Testis (tissue), 5 donors: ENCODE measurements at places on chromosomes 2 and 18.

- H3K4me1 ChIP-seq = no peaks in the 10 kb centered on the region
- H3K27me3 ChIP-seq = no peaks in the 10 kb centered on the region
- H3K36me3 ChIP-seq = no peaks in the 10 kb centered on the region
Measured at GRCh38 chr18:44592639-44593038, 88.0 kb upstream of the SETBP1 start.

- peaks cover 20% of the 10 kb centered on the region for H3K4me1 ChIP-seq
- H3K36me3 ChIP-seq = no peaks in the 10 kb centered on the region
- H3K27me3 ChIP-seq = no peaks in the 10 kb centered on the region
- DNase-seq = no peak
- H3K4me3 ChIP-seq = no peak overlapping the region
- no peak overlapping the region for H3K27ac ChIP-seq
Measured at GRCh38 chr2:238420442-238420841, 6.3 kb upstream of the ASB1 start.

DNA sequence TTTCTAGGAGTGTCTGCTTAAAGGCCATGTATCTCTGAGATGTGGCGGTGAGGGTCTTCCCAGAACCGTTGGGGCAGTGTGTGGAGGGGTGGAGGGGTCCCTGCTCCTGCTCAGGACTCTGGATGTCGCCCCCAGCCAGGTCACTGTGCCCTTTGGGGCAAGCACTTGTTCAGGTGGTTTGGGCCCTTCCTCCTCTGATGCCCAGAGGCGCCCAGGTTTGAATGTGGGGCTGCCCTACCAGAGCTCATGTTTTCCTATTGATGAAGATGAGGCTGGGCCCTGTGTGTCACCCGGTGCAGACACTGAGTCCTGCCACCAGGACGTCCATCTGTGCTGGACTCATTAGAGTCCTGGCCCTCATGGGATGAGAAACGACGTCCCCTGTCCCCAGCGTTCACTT lies 14.3 kb upstream of the PER2 start:
- no peaks in the 10 kb centered on the region for H3K36me3 ChIP-seq
- no peak for DNase-seq
- H3K27me3 ChIP-seq = no peaks in the 10 kb centered on the region
- H3K4me3 ChIP-seq = no peak overlapping the region
- peaks cover 17% of the 10 kb centered on the region for H3K4me1 ChIP-seq
- no peak overlapping the region for H3K27ac ChIP-seq

GRCh38 chr2:101253013-101253702 lies 472 bp downstream of the CNOT11 start:
- H3K4me1 ChIP-seq = peaks cover 9% of the 10 kb centered on the region
- no peaks in the 10 kb centered on the region for H3K36me3 ChIP-seq
- peak; percentile 54 for DNase-seq
- H3K4me3 ChIP-seq = peak overlapping the region; percentile 96
- peak overlapping the region; percentile 90 for H3K27ac ChIP-seq

DNA sequence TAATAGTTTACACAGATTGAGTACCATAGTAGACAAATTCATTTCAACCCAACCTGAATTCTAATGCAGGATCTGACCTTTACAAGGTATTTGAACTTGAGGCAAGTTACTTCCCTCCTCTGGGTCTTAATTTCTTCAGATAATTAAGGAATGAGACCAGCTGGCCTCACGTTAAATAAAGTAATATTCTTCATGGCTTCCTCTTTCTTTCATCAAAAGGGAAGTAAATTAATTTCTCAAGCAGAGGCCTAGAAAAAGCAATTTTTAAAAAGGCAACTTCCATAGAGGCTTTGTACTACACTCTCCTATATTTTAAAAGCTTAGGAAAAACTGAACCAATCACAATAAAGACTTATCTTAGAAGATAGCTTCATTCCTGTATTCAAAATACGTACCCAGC lies 109.2 kb downstream of the EXOC6B start:
- no peaks in the 10 kb centered on the region for H3K27me3 ChIP-seq
- H3K4me1 ChIP-seq = no peaks in the 10 kb centered on the region
- no peak for DNase-seq
- no peak overlapping the region for H3K4me3 ChIP-seq

DNA sequence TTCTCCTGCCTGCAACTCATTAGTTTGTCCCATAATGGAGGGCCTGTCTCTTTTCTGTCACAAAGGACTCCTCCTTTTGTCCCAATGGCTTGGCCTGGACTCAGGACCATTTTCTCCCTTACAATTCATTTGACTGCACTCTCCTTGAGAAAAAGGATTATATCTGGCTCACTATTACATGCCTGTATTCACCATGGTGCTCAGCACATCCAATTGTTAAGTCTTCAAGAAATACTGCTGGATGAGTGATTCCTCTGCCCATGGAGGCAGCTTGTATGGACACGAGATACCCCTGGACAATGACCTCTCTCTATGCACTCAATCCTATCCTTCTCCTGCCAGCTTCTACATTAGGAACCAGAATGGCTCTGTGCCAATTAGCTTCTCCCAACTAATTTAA lies 47.0 kb downstream of the CHST9 start:
- no peaks in the 10 kb centered on the region for H3K4me1 ChIP-seq
- no peaks in the 10 kb centered on the region for H3K27me3 ChIP-seq
- no peak overlapping the region for H3K27ac ChIP-seq
- no peak for DNase-seq

DNA sequence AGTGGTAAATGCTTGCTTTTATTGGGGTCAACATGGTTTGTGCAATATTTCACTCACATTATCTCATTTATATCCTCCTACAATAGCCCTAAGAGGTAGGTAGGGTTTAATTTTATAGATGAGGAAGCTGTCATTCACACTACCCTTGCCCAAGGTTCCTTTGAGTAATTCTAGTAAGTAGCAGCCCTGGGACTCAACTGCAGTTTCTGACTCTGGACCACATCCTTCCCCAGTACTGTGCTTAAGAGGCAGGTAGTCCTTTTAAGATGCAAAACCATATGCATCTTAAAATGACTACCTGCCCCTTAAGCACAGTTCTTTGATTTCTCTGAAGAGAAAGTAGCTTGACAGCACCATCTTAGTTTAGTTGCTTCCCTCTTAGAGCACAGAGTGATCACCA lies 15.7 kb upstream of the NT5C1B start:
- H3K36me3 ChIP-seq = no peaks in the 10 kb centered on the region
- H3K4me3 ChIP-seq = no peak overlapping the region
- DNase-seq = no peak
- H3K4me1 ChIP-seq = no peaks in the 10 kb centered on the region
- no peaks in the 10 kb centered on the region for H3K27me3 ChIP-seq

GRCh38 chr18:62717169-62717924 lies 2.0 kb downstream of the PHLPP1 start:
- no peaks in the 10 kb centered on the region for H3K27me3 ChIP-seq
- H3K27ac ChIP-seq = peak overlapping the region; percentile 99
- H3K4me3 ChIP-seq = peak overlapping the region; percentile 67
- H3K4me1 ChIP-seq = no peaks in the 10 kb centered on the region
- H3K36me3 ChIP-seq = no peaks in the 10 kb centered on the region

GRCh38 chr2:8542381-8543059 lies 139.3 kb upstream of the ID2 start:
- no peak for DNase-seq
- H3K27me3 ChIP-seq = no peaks in the 10 kb centered on the region

DNA sequence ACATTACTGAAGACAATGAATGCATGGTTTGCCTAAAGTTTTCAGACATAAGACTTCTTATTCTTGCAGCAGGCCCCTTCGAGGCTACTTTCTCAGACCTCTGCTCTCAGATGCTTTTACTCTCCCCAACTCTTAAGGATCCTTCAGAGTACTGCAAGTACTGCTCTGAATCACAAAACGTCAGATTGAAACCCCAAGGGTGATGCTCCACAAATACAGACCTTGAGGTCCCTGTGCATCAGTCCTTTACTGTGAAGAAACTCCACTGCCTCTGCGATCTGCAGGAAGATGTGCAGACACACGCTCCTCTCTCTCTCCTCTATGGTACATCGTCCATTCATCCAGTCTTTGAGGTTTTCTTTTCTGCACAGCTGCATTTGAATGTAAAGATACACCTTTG lies 52.8 kb downstream of the EIF2AK3 start:
- no peaks in the 10 kb centered on the region for H3K27me3 ChIP-seq
- no peak overlapping the region for H3K4me3 ChIP-seq
- H3K27ac ChIP-seq = no peak overlapping the region
- no peaks in the 10 kb centered on the region for H3K36me3 ChIP-seq

- no peak overlapping the region for H3K4me3 ChIP-seq
- H3K4me1 ChIP-seq = no peaks in the 10 kb centered on the region
- no peaks in the 10 kb centered on the region for H3K36me3 ChIP-seq
- H3K27me3 ChIP-seq = no peaks in the 10 kb centered on the region
- DNase-seq = no peak
Measured at GRCh38 chr2:106124905-106125549, 69.1 kb downstream of the UXS1 start.

DNA sequence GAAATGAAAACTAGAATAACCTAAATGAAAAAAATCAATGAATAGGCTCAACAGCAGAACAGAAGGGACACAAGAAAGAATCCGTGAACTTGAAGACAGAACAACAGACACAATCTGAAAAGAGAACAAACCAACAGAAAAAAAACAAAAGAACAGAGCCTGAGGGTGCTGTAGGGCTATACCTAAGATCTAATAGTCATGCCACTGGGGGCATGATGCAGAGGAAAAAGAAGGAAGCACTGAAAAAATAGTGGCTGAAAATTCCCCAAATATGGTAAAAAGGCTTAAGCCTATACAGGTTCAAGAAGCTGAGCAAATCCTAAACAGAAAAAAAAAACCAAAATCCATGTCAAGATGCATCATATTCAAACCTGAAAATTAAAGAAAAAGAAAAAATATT lies 50.3 kb downstream of the KANSL3 start:
- no peaks in the 10 kb centered on the region for H3K27me3 ChIP-seq
- H3K27ac ChIP-seq = no peak overlapping the region
- no peaks in the 10 kb centered on the region for H3K36me3 ChIP-seq
- H3K4me3 ChIP-seq = no peak overlapping the region

DNA sequence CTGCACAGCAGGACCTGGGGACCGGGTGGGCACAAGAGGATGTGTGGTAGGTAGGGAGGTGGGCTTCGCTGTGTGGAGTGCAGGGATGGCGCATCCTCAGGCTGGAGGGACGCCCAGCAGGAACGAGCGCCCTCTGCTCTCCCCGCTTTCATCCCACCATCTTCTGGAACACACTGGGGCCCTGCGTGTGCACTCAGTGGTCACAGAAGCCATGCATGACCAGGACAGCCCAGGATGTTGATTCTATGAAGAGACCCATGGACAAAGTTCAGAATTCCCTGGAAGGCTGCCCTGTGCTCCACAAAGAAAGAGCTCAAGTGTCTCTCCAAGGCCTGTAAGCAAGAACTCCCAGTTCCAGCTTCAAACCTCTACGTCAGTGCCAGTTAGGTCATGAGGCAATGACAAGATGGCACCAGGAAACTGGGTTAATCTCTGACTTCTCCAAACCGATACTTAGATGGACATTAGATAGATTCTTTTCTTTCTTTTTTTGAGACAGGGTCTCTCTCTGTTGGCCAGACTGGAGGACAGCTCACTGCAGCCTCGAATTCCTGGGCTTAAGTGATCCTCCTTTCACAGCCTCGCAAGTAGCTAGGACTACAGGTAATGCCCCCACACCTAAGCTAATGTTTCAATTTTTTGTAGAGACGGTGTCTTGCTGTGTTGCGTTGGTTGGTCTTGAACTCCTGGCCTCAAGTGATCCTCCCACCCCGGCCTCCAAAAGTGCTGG lies 3.4 kb downstream of the SLC66A2 start:
- peaks cover 48% of the 10 kb centered on the region for H3K4me1 ChIP-seq
- H3K27me3 ChIP-seq = no peaks in the 10 kb centered on the region
- H3K27ac ChIP-seq = no peak overlapping the region
- peak; percentile 10 for DNase-seq
- no peak overlapping the region for H3K4me3 ChIP-seq
- no peaks in the 10 kb centered on the region for H3K36me3 ChIP-seq

GRCh38 chr2:196502386-196502785 lies 137.1 kb upstream of the CCDC150 start:
- no peak overlapping the region for H3K4me3 ChIP-seq
- H3K4me1 ChIP-seq = no peaks in the 10 kb centered on the region
- no peaks in the 10 kb centered on the region for H3K36me3 ChIP-seq
- no peak for DNase-seq
- H3K27me3 ChIP-seq = no peaks in the 10 kb centered on the region
- H3K27ac ChIP-seq = no peak overlapping the region

GRCh38 chr18:56649996-56650395 lies 1.2 kb upstream of the WDR7 start:
- no peaks in the 10 kb centered on the region for H3K27me3 ChIP-seq
- H3K4me1 ChIP-seq = peaks cover 6% of the 10 kb centered on the region
- no peak overlapping the region for H3K4me3 ChIP-seq

- H3K4me1 ChIP-seq = peaks cover 9% of the 10 kb centered on the region
- H3K27ac ChIP-seq = peak overlapping the region; percentile 95
- no peak overlapping the region for H3K4me3 ChIP-seq
- DNase-seq = peak; percentile 44
- no peaks in the 10 kb centered on the region for H3K27me3 ChIP-seq
Measured at GRCh38 chr2:37326285-37326684, 1.7 kb upstream of the PRKD3 start.

DNA sequence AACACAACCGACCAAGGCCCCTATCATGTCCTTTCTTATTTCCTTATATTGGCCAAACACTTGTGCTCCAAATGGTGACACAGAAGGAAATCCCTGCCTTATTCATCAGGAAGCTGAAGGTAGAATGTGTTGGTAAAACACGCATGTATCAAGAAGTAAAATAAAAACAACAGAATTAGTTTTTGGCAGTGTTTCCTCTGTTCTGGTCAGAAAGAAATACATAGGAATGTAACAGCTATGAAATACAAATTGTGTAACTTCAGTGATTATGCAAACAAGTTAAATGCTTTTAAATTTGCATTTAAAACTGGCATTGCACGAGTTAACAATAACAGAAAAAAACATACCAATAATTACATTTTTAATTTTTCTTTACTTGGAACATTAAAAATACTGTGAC lies 19.3 kb downstream of the ST6GAL2 start:
- no peak for DNase-seq
- H3K4me3 ChIP-seq = no peak overlapping the region
- H3K27me3 ChIP-seq = no peaks in the 10 kb centered on the region
- H3K4me1 ChIP-seq = no peaks in the 10 kb centered on the region

- no peaks in the 10 kb centered on the region for H3K4me1 ChIP-seq
- DNase-seq = no peak
- H3K4me3 ChIP-seq = no peak overlapping the region
Measured at GRCh38 chr18:31998880-31999412, 19.7 kb upstream of the RNF125 start.

DNA sequence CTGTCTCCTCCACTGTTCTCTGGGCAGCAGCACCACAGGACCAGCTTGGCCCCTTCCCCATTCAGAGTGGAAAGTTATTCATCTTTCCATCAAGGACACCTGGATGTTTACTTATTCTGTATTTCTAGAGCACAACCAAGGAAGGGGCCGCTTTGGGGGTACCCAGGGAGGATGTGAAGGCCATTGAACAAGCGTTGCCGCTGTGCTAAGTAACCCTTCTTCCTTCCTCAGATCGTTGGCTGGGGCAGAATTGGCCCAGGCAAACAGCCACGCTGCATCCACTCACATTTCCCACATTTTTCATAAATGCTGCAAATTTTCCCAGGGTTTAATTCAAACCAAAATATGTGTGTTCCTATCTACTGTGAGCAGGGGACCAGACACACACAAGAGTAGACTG lies 76.2 kb upstream of the NPAS2 start:
- no peak overlapping the region for H3K27ac ChIP-seq
- H3K4me1 ChIP-seq = no peaks in the 10 kb centered on the region
- no peak for DNase-seq
- H3K27me3 ChIP-seq = no peaks in the 10 kb centered on the region
- no peak overlapping the region for H3K4me3 ChIP-seq
